Gastrocnemius medialis (tissue), 4 donors: ENCODE measurements at places on chromosomes 3 and 15.

DNA sequence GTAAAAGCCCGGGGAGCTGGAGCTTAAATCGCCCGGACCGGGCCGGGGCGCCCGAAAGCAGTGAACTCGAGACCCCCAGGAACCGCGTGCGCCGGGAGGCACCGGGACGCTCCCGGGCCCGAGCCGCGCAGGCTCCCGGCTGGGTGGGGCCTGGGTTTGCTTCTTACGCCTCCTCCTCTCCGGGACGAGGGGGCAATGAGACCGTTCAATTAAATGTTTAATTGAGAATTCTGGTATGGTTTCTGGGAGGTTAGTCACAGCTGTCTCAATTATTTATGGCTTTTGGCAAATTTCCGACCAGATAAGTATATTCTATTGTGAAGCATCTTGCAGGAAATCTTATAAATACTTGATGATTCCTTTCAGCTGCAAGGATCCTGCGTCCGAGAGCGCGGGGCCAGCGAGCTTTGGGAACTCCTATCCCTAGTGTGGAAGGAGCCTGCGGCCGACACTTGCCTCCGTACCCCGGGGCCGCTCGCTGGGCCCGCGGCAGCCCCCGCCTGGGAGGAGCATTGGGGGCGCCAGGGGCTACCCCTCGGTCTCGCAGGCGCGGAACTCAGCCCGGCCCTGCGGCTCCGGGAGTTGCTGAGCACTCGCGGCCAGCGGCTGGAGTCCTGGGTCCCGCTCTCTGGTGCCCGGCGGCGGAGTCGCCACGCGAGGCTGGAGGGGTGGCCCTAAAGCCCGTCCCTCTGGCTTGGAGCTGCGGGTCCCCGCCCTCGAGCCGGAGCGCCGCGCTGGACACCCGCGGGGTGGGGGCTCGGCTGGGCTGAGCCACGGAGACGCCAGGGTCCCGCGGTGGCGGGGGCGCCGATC lies 10.3 kb downstream of the ISL2 start:
- DNase-seq, result no peak
- H3K4me1 ChIP-seq, result peaks cover 12% of the 10 kb centered on the region
- H3K4me3 ChIP-seq, result peak overlapping the region; percentile 40
- H3K27ac ChIP-seq, result no peak overlapping the region
- H3K36me3 ChIP-seq, result peaks cover 2% of the 10 kb centered on the region
- peaks cover 74% of the 10 kb centered on the region for H3K27me3 ChIP-seq

GRCh38 chr15:33278816-33279612 lies 31.8 kb upstream of the RYR3 start:
- H3K27ac ChIP-seq, result no peak overlapping the region
- H3K36me3 ChIP-seq, result no peaks in the 10 kb centered on the region
- DNase-seq, result no peak
- no peaks in the 10 kb centered on the region for H3K4me1 ChIP-seq
- H3K4me3 ChIP-seq, result no peak overlapping the region

DNA sequence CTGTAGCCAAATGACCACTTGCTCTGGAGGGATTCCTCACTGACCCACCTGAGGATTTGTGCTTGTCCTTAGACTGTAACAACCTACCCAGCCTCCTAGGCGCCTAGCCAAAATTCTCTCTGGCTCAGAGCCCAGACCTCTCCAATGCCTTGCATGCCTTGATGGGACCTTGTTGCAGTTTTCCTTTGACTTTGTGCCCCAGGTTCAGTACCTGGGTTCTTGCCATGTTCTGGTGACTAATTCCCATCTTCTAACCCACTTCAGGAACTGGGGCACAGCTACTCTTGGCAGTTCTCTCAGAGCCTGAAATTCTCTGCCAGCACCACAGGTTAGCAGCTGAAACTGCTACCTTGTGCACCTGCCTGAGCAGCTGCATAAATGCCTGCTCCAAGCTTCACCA lies 27.0 kb upstream of the UBE3A start:
- H3K27ac ChIP-seq, result no peak overlapping the region
- DNase-seq, result no peak
- peaks cover 14% of the 10 kb centered on the region for H3K4me1 ChIP-seq
- H3K27me3 ChIP-seq, result no peaks in the 10 kb centered on the region

DNA sequence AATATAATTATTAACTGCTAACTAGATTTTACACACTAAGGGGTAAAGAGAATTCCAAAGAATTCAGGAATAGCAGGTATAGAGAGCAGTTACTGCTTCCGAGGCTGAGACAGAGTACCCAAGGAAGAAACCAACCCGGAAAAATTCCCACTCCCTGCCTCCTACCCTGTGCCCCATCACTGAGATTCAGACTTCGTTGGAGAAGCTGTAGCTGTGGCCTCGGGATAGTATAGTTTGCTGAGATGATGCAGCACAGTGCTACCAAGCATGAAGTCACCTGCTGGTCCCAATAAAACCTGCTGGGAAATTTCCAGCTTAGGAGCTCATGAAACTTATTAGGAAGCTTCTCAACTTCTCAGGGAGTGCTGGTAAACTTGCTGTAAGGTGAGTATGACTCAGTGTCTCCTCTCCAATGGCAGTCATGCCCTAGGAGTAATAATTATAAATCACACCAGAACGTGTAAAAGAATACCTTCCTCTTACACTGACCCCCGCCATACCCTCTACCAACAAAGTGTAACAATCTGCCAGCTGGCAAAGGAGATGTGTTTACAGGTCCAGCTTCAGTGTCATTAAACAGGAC lies 215.2 kb upstream of the ROBO2 start:
- H3K4me3 ChIP-seq, result no peak overlapping the region
- no peak for DNase-seq
- H3K27ac ChIP-seq, result no peak overlapping the region
- H3K36me3 ChIP-seq, result no peaks in the 10 kb centered on the region
- no peaks in the 10 kb centered on the region for H3K4me1 ChIP-seq
- no peaks in the 10 kb centered on the region for H3K27me3 ChIP-seq

GRCh38 chr15:45200001-45200798 lies 12.4 kb upstream of the SHF start:
- H3K27ac ChIP-seq, result peak overlapping the region; percentile 100
- DNase-seq, result peak; percentile 94
- peak overlapping the region; percentile 92 for H3K4me3 ChIP-seq
- H3K27me3 ChIP-seq, result no peaks in the 10 kb centered on the region
- no peaks in the 10 kb centered on the region for H3K36me3 ChIP-seq

- H3K27me3 ChIP-seq, result no peaks in the 10 kb centered on the region
- no peaks in the 10 kb centered on the region for H3K36me3 ChIP-seq
- no peak for DNase-seq
These were observed 111.1 kb downstream of the GABRB3 start for GRCh38 chr15:26661748-26662147.

DNA sequence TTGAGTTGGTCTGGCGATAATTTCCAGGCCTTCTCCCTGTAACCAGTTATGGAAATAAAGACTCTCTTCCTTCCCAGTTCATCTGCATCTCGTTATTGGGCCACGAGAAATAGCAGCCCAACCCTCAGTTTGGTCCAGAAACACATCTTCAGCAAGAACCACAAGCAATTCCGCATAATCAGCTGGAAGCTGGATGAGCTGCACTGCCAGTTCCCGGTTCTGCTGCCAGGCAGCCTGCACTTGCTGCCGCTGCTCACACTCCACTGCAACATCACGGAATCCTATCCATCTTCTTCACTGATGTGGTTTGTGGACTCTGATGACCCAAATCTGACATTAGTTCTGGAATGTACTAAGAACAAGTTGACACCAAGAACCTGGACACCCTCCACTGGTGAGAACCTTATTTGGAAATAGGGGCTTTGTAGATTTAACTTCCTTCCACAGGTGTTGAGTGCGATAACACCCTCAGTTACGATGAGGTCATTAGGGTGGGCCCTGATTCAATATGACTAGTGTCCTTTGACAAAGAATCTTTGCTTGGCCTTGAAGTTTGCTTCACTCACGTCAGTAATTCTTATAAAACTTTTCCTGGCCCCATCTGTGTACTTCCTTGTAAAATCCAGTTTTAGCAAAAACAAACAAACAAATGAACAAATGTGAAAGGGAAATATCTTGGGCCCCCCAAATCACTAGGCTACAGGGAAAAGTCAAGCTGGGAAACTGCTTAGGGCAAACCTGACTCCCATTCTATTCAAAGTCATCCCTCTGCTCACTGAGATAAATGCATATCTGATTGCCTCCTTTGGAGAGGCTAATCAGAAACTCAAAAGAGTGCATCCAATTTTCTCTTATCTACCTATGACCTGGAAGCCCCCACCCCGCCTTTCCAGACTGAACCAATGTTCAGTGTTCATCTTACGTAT lies 221.9 kb upstream of the PROK2 start:
- no peaks in the 10 kb centered on the region for H3K4me1 ChIP-seq
- H3K4me3 ChIP-seq, result no peak overlapping the region
- H3K27ac ChIP-seq, result no peak overlapping the region
- no peaks in the 10 kb centered on the region for H3K36me3 ChIP-seq

DNA sequence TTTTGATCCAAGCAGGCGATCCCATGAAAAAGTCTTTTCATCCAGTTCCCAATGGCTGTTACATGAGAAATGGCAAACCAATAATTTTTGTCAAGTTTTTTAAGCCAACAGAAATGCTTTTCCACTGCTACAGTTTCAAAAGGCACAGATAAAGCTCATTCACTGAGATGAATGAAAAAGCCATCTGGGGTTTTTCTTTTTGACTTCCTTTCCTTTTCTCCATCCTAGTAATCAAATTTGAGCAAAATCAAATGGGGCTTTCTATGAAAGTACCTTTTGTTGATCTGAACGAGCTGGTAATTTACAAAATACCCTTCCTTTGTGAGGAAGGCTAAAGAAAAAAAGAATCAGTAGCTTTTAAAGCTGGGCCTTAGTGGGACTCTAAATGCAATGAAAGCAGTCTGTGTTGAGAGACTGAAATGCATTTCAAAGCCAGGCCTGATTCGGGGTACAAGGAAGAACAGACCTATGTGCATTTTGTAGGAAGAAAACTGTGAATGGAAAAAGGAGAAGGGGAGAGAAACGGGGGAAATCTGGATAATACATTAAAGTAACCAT lies 185.2 kb upstream of the DNAJC19 start:
- H3K36me3 ChIP-seq, result no peaks in the 10 kb centered on the region
- no peak for DNase-seq
- no peaks in the 10 kb centered on the region for H3K27me3 ChIP-seq
- no peak overlapping the region for H3K4me3 ChIP-seq
- no peaks in the 10 kb centered on the region for H3K4me1 ChIP-seq

GRCh38 chr3:72368331-72368975 lies 479.8 kb downstream of the SHQ1 start:
- no peak overlapping the region for H3K4me3 ChIP-seq
- H3K27me3 ChIP-seq, result no peaks in the 10 kb centered on the region

- no peak for DNase-seq
- no peak overlapping the region for H3K27ac ChIP-seq
- H3K36me3 ChIP-seq, result no peaks in the 10 kb centered on the region
- H3K4me1 ChIP-seq, result no peaks in the 10 kb centered on the region
- H3K4me3 ChIP-seq, result no peak overlapping the region
These were observed 9.8 kb downstream of the P2RY14 start for GRCh38 chr3:151268267-151269235.

GRCh38 chr3:14922863-14923262 lies 24.5 kb upstream of the NR2C2 start:
- no peak overlapping the region for H3K27ac ChIP-seq
- no peak for DNase-seq
- H3K4me1 ChIP-seq, result no peaks in the 10 kb centered on the region

- peak overlapping the region; percentile 55 for H3K27ac ChIP-seq
- peak; percentile 50 for DNase-seq
- H3K27me3 ChIP-seq, result no peaks in the 10 kb centered on the region
- no peak overlapping the region for H3K4me3 ChIP-seq
- H3K36me3 ChIP-seq, result peaks cover 37% of the 10 kb centered on the region
These were observed 61.0 kb downstream of the TOP2B start for GRCh38 chr3:25603703-25604102.
